NCI-H226 (cell line): ENCODE measurements at places on chromosomes 16 and 17.
A peak's percentile ranks its signal among the peaks of the same experiment; 100 is the strongest.

GRCh38 chr17:38508954-38509771 lies 80.9 kb downstream of the ARHGAP23 start:
- peak; percentile 74 for DNase-seq

DNA sequence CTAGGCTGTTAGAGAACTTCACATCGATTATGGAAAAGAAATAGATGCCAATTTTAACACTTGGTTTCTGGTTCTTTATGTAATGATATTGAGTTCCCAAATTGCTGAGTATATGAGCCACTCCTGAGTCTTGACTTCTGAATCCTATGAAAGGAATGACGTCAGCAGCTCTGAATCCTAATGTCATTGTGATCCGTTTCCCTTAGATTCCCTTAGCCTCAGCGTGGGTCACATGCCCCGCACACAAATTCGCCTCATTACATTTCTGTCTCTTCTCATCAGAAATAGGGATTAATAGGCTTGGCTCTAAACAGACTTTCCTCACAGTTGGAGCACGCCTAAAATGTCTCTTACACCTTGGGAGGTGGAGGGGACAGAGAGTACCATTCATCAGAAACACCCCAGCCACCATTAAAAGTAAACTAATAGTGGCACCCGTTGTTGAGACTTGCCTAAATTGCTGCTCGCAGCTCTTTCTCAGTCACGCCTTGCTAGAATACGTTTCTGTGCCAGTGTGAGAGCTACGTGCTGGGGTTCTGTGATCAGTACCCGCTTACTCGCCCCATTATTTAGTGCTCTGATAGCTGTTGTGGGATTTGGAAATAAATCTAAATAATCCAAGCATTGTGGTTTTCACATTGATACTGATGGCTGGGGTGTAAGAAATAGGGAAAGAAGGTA lies 7.1 kb downstream of the MRM3 start:
- DNase-seq: no peak

DNA sequence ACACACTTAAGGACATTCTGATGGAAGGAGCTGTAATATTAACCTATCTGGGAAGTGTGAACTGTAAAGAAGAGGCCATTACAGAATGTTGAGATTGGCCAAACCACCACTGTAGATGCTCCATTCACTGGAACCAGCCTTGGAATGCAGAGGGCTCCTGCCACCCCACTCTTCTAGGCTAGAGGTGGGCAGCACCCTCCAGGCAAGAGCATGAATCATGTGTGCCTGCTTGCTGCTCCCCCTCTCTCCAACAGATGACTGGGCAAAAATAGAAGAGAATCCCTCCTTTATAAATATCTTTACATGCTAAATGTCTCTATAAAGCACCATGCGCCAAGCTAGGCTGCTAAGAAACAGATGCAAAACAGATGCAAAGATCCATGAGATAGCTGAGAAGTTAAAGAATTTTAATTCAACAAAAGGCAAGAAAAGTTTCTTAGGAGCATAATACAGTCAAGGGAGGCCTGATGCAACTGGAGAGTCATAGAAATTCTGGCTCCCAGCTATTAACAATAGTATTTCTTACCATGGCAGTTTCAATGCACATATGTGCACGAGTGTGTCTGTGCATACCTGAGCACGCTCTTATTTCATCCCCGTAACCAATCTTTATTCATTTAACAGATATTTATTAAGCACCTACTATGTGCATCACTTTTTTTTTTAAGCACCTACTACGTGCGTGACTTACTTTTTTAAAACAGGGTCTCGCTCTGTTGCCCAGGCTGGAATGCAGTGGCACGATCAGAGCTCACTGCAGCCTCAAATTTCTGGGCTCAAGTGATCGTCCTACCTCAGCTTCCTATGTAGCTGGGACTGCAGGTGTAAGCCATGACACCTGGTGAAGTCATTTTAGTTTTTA lies 53.6 kb downstream of the GRIN2A start:
- no peak for DNase-seq

- DNase-seq: peak; percentile 69
Measured at GRCh38 chr17:20156196-20157000, 147.2 kb downstream of the SPECC1 start.

- DNase-seq: no peak
Measured at GRCh38 chr16:49036126-49036525, 245.5 kb downstream of the CBLN1 start.

DNA sequence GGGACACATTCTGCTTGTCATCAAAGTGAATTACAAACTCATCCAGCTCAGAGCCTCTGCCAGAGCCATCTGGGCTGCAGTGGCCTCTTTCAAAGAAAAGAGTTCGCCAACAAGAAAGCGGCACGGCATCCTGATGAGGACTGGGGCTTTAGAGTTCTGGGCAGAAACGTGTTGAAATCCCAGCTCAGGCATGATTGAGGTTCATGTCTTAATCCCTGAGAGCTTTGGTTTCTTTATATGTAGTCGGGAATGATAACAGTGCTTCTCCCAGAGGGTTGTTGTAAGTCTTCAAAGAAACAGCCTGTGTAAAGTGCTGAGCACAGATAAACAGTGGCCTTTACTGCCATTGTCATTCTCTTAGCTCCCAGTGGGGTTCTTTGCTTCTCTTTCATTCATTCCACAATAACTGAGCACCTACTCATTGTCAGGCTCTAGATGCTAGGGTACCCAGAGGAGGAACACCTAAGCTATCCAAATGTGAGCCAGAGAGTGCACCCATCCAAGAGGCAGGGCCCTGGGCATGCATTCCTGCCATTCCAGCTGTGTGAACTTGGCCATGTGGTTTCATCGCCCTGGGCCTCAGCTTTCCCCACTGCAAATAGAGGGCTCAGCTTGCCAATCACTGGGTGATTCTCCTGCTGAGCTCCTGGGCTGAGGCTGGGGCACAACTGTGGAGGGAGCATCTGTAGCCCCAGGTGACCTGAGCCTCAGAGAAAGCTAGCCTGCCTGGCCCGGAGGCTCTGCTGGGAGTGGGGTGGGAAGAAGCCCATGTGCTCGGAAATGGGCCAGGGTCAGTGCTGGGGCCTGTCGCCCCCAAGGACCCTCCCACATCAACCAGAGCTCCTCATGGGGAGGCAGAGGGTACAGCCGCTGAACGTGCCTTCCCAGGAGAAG lies 38.3 kb upstream of the CRHR1 start:
- DNase-seq: no peak

GRCh38 chr16:53498984-53499383 lies 4.0 kb downstream of the AKTIP start:
- DNase-seq: no peak

DNA sequence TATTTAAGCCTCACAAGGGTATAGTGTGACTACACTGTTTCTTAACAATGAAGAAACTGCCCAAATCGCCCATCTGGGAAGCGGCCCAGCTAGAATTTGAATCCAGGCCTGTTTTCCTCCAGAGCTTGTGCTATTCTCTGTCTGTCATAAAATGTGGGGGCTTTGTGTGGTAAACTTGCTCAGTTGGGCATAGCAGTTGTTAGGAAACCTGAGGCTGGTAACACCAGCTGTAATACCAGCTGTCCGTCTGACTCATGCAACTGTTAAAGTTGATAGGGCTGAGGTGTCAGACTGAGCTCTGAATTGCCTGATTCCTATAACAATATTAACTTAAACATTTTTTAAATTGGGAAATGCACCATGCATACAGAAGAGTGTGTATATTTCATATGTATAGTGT lies 9.3 kb downstream of the NOD2 start:
- peak; percentile 47 for DNase-seq

DNA sequence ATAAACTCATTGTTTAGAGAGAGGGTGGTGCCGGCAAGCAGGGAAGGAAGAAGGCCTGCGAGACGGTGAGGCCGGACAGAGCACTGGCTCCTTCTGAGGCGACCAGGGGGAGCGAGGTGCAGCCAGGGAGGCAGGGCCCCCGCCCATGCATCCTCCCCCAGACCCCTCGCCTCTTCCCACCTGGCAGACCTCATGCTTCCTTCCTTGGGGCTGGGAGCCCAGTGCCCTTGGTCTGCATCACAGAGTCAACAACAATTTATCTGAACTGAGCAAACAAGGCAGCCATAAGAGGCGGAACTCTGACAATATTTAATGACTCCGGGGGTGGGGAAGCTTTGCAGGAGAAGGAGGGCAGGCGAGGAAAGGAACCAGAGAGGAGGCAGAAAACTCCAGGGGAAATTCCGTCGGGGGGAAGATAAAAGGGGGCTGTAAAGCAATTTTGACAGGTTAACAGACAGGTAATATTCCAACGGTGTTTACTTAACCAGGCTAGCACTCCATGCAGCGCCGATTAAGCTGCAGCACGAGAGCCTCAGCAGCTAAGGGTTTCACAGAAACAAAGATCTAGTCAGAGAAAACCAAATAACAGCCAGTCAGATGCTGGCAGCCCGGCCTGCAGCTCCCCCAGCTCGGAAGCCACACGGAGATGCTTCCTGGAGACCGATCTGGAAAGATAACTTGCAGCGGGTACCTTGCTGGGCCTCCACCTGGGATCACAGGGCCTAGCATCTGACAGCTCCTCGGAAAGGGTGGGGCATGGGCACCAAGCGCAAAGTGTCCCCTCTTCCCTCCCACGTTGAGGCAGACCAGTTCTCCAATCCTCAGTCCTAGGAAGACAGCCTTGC lies 398.2 kb downstream of the SOX9 start:
- no peak for DNase-seq

DNA sequence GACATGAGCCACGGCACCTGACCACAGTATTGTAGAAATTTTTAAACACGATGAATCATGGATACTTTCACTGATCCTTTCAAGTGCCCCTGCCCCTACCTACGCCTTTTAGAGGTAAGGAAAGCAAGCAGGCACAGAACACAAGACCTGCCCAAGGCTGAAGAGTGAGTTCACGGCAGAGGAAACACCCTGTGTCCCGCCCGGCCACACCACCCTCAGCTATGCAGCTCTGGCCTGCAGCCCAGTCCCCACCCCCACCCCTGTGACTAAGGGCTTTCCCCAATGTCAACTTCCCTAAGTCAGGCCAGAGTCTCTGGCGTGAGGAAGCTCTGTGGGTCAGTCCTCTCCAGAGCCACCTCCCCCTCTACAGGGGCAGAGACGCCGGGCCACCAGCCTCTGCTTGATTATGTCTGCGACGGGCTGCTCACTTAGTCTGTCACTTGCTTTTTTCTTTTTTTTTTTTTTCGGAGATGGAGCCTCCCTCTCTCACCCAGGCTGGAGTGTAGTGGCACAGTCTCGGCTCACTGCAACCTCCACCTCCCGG lies 8.4 kb downstream of the SLC16A5 start:
- peak; percentile 92 for DNase-seq

DNA sequence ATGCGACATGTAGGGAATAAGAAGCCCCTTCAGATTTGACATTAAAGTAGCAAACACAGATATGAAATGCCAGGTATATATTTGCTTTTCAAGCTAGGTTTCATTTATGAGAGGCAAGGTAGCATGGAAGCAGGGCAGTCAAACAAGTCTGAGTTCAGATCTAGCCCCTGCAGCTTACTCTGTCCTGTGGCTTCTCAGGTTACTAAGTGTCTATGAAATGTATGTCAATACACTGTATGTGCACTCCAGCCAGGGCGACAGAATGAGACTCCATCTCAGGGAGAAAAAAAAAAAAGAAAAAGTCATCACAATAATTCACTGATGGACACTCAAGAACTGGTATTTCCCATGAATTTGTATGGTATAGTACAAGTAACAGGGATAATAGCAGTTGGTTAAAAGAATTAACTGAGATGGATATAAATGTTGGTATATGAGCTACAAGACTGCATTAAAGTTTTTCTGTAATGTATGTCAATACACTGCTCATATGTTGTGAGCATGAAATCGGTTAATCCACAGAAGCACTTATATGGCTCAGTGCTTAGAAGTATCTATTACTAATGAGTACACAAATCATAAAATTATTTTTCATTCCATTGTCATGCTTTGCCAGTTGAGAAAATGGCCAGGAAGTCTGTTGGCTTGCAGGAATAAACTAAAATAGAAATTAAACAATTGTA lies 2.9 kb upstream of the WSB1 start:
- DNase-seq: no peak

GRCh38 chr16:51762081-51762996 lies 611.3 kb upstream of the SALL1 start:
- no peak for DNase-seq
